Activated B cell treated with CpG ODN at 0.5 μM for 24 hours (primary cell): ENCODE measurements at places on chromosomes 11 and 22. TPM values are rescaled to one million over a fixed set of nuclear protein-coding genes. Genes with fewer than 3 reads are reported as not detected.

ALDH3B2 gene
- total RNA-seq: not detected in 2 replicates

IRAG1 gene
- not detected in 2 replicates for total RNA-seq

KCTD14 gene
- total RNA-seq: 0.20 and 0.22 TPM in 2 replicates

FOLR1 gene
- total RNA-seq: not detected in 2 replicates

MYOD1 gene
- total RNA-seq: not detected in 2 replicates

RAG2 gene
- not detected in 2 replicates for total RNA-seq

HTR3A gene
- total RNA-seq: 15.3 and 15.6 TPM in 2 replicates

KCNK4 gene
- 0.24 and 0.44 TPM in 2 replicates for total RNA-seq

C11orf42 gene
- not detected in 2 replicates for total RNA-seq

OR51E2 gene
- total RNA-seq: not detected in 2 replicates

OR52I1 gene
- total RNA-seq: not detected in 2 replicates

MOV10L1 gene
- total RNA-seq: not detected in 2 replicates

NNMT gene
- total RNA-seq: not detected in 2 replicates

GRCh38 chr22:39098026-39098425 is 982 bp downstream of the APOBEC3H start:
- peak overlapping the region; percentile 94 for H3K27ac ChIP-seq
- H3K36me3 ChIP-seq: no peaks in the 10 kb centered on the region
- H3K4me3 ChIP-seq: no peak overlapping the region
- peaks cover 66% of the 10 kb centered on the region for H3K4me1 ChIP-seq
- no peak for DNase-seq
- no peaks in the 10 kb centered on the region for H3K27me3 ChIP-seq

GRCh38 chr11:119363081-119363850 is 16.8 kb upstream of the MFRP start:
- no peaks in the 10 kb centered on the region for H3K36me3 ChIP-seq
- no peak for DNase-seq
- H3K27ac ChIP-seq: no peak overlapping the region
- peaks cover 41% of the 10 kb centered on the region for H3K27me3 ChIP-seq

- no peak overlapping the region for H3K4me3 ChIP-seq
- H3K4me1 ChIP-seq: peaks cover 17% of the 10 kb centered on the region
- DNase-seq: no peak
- H3K36me3 ChIP-seq: no peaks in the 10 kb centered on the region
These were observed 5.8 kb upstream of the BRD1 start for GRCh38 chr22:49833340-49834007.

DNA sequence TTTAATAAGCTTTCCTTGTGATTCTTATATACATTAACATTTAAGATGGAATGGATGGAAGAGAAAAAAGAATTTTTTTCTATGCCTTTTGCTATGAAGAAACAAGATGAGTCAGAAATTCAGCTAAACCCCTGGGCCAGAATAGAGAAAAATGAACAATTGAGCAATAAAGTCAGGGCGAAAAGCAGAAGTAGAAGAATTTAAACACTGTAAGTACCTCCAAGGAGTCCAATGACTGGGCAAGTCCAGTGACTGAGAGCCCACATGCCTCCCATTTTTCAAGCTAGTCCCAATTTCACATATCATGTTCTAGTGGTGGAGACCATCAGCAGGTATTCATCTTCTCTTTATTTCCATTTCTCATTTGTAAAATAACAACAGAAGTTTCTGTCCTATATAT is 18.6 kb upstream of the APLP2 start:
- H3K4me1 ChIP-seq: no peaks in the 10 kb centered on the region
- H3K4me3 ChIP-seq: no peak overlapping the region
- DNase-seq: no peak

DNA sequence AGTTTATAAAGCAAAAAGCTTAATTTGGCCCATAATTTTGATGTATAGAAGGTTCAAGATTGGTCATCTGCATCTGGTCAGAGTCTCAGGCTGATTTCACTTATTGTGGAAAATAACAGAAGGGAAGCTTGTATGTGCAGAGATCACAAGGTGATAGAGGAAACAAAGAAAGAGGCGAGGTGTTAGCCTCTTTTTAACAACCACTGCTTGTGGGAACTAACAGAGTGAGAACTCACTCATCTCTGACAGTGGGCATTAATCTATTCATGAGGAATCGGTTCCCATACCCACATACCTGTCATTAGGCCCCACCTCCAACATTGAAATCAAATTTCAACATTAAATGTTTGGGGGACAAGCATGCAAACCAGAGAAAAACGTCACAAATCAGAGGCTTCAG is 250.3 kb downstream of the GRM5 start:
- H3K36me3 ChIP-seq: no peaks in the 10 kb centered on the region

GRCh38 chr22:22394591-22394990 is 114.0 kb downstream of the ZNF280B start:
- H3K4me1 ChIP-seq: peaks cover 45% of the 10 kb centered on the region
- peak overlapping the region; percentile 86 for H3K27ac ChIP-seq
- DNase-seq: no peak
- peak overlapping the region; percentile 42 for H3K4me3 ChIP-seq
- H3K27me3 ChIP-seq: no peaks in the 10 kb centered on the region
- H3K36me3 ChIP-seq: no peaks in the 10 kb centered on the region

DNA sequence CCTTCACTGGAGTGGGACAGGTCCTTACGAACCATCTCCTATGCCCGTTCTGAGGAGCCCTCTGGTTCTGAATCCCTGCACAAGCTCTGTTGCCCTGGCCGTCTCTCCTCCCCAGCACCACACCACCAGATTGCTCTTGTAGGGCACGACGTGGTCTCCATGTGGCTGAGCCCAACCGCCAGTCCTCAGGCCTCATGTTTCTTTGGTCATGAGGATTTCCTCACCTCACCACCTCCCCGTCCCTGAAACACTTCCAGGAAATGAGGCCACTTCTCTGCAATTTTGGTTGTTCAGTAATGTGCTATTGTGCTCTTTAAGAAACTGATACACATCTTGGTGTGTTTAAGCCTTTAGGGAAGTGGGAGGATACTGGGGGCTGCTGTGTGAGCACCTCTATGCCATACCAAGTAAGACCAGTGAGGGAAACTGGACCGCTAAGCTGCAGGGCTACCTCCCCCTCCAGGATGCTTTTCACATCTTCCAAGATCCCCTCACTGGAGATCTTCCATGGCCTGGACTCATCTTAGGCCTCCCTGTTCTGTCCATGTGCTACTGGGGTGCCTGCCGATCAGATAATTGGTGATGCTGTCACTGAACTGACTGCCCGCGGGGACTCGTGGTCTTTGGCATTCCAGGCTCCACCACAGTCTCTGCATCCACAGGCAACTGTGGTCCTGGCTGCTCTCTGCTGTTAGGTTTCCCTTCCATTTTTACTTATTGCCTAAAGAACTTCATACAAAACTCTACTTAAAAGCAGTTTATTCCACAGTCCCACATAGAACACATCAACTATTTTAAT is 21.9 kb downstream of the DRICH1 start:
- no peak overlapping the region for H3K4me3 ChIP-seq
- H3K36me3 ChIP-seq: no peaks in the 10 kb centered on the region
- H3K4me1 ChIP-seq: no peaks in the 10 kb centered on the region
- no peak for DNase-seq

GRCh38 chr11:119692540-119692820 is 36.5 kb downstream of the NECTIN1 start:
- H3K36me3 ChIP-seq: no peaks in the 10 kb centered on the region
- no peak overlapping the region for H3K4me3 ChIP-seq
- peaks cover 3% of the 10 kb centered on the region for H3K27me3 ChIP-seq
- no peak overlapping the region for H3K27ac ChIP-seq

DNA sequence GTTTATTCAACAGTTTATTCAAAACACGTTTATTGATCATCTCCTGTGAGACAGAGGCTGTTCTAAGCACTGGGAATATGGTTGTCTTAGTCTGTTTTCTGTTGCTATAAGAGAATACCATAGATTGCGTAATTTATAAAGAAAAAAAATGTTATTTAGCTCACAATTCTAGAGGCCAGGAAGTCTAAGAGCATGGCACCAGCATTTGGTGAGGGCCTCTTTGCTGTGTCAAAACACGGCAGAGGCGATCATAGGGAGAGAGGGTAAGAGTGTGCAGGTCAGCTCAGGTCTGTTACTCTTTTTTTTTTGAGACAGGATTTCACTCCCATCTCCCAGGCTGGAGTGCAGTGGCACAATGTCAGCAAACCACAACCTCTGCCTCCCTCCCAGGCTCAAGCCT is 5.2 kb upstream of the IL17RA start:
- no peak overlapping the region for H3K27ac ChIP-seq
- no peak for DNase-seq
- H3K4me3 ChIP-seq: no peak overlapping the region

DNA sequence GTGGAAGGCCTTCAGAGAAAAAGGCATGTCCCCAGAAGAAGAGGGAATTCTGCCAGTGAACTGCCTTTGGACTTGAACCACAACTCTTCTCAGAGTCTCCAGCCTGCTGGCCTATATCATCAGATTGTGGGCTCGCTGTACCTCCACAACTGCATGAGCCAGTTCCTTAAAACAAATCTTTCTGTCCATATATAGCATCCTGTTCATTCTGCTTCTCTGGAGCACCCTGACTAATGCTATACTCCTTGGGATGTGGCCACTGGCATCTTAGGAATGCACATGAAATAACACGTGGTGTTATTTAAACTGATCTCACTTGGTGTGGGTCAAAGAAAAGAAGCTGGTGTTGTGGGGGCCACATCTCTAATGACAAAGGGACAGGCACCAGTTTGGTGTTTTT is 58.3 kb upstream of the VSTM5 start:
- H3K36me3 ChIP-seq: no peaks in the 10 kb centered on the region
- H3K27ac ChIP-seq: no peak overlapping the region
- no peak overlapping the region for H3K4me3 ChIP-seq
- DNase-seq: no peak
- no peaks in the 10 kb centered on the region for H3K27me3 ChIP-seq
- H3K4me1 ChIP-seq: no peaks in the 10 kb centered on the region

DNA sequence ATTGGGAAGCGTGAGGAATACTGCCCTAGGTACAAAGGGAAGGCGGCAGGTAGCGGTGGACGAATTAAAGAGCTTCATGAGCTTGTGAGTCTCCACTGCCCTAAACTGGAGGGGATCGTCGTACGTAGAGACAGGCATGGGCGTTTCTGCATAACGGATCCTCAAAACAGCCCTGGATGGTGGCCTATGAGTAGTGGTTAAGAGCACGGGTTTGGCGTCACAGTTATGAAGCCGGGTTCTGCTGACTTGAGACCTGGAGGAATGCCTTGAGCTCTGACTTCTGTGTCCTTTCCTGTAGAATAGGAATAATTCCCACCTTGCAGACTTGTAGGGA is 335 bp downstream of the TMEM138 start:
- DNase-seq: no peak
- H3K36me3 ChIP-seq: peaks cover 70% of the 10 kb centered on the region
- H3K4me1 ChIP-seq: peaks cover 53% of the 10 kb centered on the region

GRCh38 chr11:16933291-16933690 is 80.9 kb downstream of the PLEKHA7 start:
- H3K27me3 ChIP-seq: peaks cover 5% of the 10 kb centered on the region
- peaks cover 1% of the 10 kb centered on the region for H3K4me1 ChIP-seq
- no peak overlapping the region for H3K4me3 ChIP-seq
- DNase-seq: no peak
- no peaks in the 10 kb centered on the region for H3K36me3 ChIP-seq
- H3K27ac ChIP-seq: no peak overlapping the region

GRCh38 chr22:28032861-28033260 is 113.8 kb upstream of the PITPNB start:
- peaks cover 20% of the 10 kb centered on the region for H3K27me3 ChIP-seq
- H3K27ac ChIP-seq: no peak overlapping the region
- H3K4me3 ChIP-seq: no peak overlapping the region
- no peak for DNase-seq
- H3K4me1 ChIP-seq: no peaks in the 10 kb centered on the region

GRCh38 chr11:126707498-126707897 is 293.1 kb downstream of the KIRREL3 start:
- no peak for DNase-seq
- no peak overlapping the region for H3K27ac ChIP-seq
- peaks cover 10% of the 10 kb centered on the region for H3K27me3 ChIP-seq
- no peaks in the 10 kb centered on the region for H3K4me1 ChIP-seq

DNA sequence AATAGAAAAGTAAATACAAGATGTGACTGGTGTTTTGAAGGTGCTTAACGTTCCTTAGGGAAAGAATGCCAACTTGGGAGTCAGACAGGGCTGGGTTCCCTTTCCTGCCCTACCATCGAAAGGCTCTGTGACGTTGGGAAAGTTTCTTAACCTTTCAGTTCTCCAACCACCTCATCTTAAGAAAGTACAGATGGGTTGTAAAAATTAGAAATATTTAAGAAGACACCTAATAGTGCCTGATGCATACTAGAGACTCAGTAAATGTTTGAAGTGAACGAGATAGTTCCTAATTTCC is 1.1 kb downstream of the GTPBP1 start:
- no peaks in the 10 kb centered on the region for H3K27me3 ChIP-seq
- no peak for DNase-seq
- H3K4me3 ChIP-seq: peak overlapping the region; percentile 88
- peak overlapping the region; percentile 85 for H3K27ac ChIP-seq
- peaks cover 29% of the 10 kb centered on the region for H3K36me3 ChIP-seq

- DNase-seq: no peak
- peaks cover 12% of the 10 kb centered on the region for H3K27me3 ChIP-seq
- no peak overlapping the region for H3K4me3 ChIP-seq
These were observed 141.6 kb upstream of the CADM1 start for GRCh38 chr11:115645631-115646317.

DNA sequence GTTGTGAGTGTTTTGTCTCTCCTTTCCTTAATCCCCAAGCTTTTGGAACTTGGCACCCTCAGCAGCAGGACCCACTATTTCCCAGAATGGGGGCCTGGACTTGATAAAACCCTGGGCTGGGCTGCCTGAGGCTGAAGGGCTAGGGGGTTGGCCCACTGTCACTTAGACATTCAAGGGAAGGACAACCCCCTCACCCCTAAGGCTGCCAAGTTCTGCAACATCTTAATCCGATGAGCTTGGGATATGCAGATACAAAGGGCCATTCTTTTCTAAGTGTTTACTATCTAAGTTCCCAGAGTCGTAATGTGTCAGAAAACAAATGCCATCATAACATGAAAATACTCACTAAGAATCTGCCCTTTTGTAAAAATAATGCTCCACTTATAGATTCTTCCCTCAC is 42.9 kb downstream of the IRAG1 start:
- peaks cover 7% of the 10 kb centered on the region for H3K36me3 ChIP-seq
- peaks cover 83% of the 10 kb centered on the region for H3K4me1 ChIP-seq
- no peak overlapping the region for H3K4me3 ChIP-seq
- peak overlapping the region; percentile 21 for H3K27ac ChIP-seq

DNA sequence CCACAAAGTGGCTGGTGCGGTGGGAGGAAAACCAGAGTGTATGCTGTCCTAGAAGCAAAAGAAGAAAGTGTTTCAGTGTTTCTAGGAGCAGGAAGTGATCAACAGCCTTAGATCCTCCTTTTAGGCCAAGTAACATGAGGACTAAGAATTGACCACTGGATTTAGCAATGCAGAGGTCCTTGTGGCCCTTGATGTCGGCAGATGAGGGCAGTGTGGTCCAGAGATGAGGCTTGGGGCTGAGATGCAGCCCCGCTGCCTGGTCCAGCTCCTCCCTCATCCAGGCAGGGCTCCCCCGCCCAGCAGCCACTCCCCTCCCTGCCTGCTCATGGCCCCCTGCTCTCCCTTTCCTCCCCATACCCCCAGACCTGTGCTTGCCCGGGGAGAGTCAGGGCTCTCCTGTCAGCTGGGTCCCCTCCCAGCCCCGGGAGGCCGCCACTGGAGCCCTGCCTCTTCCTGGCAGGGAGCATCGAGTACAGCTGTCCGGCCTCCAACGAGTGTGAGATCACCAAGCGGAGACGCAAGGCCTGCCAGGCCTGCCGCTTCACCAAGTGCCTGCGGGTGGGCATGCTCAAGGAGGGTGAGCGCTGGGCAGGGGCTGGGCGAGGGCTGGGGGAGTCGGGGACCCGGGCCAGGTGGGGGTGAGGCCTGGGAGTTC is 3.7 kb downstream of the TRMT112 start:
- H3K4me3 ChIP-seq: no peak overlapping the region
- H3K36me3 ChIP-seq: peaks cover 46% of the 10 kb centered on the region
- no peak overlapping the region for H3K27ac ChIP-seq
- peaks cover 19% of the 10 kb centered on the region for H3K4me1 ChIP-seq
- H3K27me3 ChIP-seq: no peaks in the 10 kb centered on the region
- no peak for DNase-seq
